ENCODE measurements at places on chromosomes 3 and 15.
A peak's percentile ranks its signal among the peaks of the same experiment; 100 is the strongest.

DNA sequence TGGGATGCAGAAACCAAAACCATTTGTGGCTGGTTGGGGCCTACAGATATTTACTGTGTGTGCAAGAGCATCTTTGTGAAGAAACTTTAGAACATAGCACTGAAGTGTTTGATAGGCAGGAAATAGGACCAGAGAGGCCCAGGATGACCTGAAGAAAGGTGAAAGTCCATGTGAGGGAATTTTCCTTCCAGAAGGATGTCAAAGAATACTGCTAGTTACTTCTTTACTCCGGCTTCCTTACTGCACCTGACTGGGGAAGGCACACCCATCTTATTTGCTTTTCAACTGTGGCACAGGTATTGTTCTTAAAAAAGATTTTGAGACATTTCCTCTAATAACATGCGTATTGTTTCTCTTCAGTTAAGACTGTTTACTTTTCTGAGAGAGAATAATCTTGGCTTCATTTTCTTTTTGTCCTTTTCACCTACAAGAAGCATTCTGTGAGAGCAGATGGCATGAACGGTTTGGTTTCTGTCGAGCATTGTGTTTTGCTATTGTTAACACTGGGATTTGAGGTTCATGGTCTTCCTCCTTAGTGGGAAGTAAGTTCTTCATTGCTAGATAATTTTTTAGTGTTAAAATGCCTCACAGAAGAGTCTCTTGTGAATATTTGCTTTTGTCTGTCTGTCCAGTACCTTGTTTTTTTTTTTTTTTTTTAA is 71.5 kb downstream of the SLCO3A1 start:
- DNase-seq: no peak

DNA sequence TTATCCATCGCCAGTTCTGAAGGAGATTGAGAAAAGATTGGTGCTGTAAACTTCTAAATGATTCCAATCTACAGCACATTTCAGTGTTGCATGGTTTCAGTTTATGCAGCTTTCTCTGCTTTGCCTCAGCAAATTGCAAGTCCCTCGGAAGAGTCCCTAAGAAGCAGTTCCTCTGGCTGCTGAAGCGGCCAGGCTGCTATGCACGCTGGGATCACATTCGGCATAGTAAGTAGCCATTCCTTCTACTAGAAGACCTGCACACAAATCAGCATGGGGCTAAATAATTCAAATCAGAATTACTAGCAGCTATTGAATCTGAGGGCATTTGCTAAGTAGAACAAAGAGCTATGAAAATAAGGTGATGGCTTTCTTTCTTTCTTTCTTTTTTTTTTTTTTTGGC is 769.5 kb downstream of the AGBL1 start:
- DNase-seq: no peak

DNA sequence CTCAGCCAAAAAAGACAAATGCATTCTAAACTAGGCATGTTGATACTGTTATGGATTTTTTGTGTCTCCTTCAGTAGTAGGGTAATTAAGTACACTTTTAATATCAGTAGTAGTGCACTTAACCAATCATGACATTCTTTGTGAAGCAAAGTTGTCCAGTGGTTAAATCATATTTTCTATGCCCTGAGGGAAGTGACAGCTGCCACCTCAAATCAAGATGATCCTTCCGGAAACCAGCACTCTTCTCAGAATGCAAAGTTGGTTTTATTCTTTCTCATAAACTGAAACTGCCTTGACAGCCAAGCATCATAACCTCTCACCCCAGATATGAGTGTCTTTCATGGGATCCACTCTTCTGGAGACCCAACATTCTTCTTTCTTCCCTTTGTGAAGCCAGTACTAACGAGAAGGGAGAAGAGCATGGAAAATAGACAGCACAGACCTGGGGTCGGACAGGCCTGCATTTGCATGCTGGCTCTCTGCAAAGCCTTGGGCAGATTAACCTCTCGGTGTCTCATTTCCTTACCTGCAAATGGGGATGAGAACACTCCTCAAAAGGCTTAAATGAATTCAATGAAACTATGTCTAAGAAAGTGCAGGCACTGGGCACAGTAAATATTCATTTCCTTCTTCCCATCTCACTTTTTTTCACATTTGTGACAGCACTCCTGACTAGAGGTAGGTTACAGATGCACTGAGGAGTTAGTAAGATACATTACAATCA is 13.2 kb downstream of the AAGAB start:
- DNase-seq: no peak

GRCh38 chr15:43134157-43134635 is 810 bp downstream of the TMEM62 start:
- peak; percentile 25 for DNase-seq

DNA sequence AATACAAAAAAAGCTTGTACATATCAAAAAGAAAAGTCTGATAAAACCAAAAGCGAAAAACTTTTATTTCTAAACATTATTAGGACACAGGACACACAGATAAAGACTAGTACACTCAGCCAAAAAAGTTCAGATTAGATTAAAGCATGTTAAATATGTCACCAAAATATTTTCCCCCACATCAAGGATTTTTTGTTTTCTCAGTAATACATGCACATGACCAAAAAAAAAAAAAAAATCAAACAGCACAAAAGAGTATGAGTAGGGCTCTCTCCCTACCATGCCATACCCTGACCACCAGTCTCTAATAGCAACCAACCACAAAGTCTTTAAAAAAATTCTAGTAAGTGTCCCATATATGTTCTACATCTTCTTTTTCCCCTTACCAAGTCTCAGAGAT is 77.4 kb downstream of the LRRFIP2 start:
- no peak for DNase-seq

- peak; percentile 51 for DNase-seq
Observed at GRCh38 chr3:69740103-69741021, 1.1 kb downstream of the MITF start.

GRCh38 chr3:67016522-67017080 is 18.5 kb downstream of the KBTBD8 start:
- no peak for DNase-seq

GRCh38 chr3:114873591-114873990 is 273.5 kb downstream of the ZBTB20 start:
- no peak for DNase-seq

DNA sequence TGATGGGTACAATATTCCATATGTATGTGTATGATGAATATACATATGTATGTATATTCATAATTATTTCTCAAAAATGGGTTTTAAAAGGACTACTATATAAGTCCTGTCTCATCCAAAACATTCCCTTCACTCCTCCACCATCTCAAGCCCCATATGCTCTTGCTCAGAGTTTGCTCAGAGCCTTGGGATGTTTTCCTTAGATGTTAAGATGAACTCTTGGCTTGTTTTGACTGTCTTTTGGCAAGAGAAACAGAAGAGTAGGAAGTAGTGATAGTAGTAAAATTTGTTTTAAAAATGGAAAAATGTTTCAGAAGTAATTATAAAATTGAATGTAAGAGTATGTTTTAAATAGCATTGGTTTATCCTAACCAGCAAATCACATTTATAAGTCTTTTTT is 6.2 kb upstream of the EPHA3 start:
- DNase-seq: no peak

DNA sequence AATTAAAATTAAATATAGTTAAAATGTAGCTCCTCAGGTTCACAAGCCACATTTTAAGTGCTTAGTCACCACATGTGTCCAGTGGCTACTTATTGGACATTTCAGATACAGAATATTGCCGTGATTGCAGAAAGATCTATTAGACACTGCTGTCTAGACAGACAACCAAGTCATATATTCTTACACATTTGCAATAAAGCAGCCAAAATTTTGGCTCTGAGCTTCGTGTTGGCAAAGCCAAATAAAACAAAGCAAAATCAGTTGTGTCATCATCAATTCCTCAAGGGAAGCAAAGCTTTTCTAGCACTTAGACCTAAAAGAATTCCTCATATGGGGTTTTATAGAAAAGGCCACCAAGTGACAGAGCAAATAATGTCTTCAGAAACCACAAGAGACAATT is 193.1 kb upstream of the LPP start:
- DNase-seq: no peak

All from PC-3 (cell line).